ENCODE measurements at places on chromosomes 7 and 10.

- DNase-seq: peak; percentile 48
Observed at GRCh38 chr10:44627591-44628354, 242.9 kb upstream of the CXCL12 start.

- DNase-seq: peak; percentile 82
Observed at GRCh38 chr10:97497572-97498075, 598 bp downstream of the MMS19 start.

DNA sequence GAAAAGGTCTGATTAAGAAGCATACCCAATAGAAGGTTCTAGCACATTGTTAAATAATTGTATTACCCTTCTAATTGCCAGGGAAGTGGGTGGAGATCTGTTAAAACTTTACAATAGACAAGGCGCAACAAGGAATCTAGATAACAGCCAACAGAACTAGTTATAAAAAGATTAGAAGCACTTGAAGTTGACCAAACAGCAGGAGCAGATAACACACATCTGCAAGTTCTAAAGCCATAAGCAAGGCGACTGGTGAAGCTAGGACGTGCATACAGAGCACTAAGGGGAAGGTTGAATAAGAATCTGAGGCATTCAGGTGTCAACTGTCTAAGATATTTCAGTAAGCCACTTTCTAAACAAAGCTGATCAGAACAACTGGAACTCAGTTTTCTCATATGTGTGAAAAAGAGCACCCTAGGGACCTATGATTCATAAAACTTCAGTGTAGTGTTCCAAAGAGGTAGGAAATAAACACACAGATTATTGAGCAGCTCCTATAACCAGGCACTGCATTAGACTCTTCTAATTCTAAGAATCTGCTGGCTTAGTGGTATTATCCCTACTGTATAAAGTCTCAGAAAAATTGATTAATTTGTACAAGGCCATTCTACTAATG, 111.2 kb downstream of the SAMD9 start:
- no peak for DNase-seq

DNA sequence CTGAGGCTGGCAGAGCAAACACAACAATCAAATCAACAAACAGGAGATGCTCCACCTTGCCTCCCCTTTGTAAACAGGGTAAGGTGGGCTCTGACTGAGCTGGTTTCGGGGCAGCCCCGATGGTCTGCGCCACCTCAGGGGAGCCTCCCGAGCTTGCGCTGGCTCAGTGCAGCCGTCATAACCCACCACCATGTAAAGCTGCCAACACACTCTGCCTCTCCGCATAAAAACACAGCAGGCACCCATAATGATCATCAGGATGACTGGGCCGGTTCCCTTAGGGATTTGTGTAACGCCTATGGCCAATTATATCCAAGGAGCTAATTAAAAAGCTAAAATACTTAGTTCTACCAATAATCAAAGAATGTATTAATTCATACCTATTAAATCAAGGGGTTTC, 124.5 kb downstream of the PRPF18 start:
- DNase-seq: no peak

DNA sequence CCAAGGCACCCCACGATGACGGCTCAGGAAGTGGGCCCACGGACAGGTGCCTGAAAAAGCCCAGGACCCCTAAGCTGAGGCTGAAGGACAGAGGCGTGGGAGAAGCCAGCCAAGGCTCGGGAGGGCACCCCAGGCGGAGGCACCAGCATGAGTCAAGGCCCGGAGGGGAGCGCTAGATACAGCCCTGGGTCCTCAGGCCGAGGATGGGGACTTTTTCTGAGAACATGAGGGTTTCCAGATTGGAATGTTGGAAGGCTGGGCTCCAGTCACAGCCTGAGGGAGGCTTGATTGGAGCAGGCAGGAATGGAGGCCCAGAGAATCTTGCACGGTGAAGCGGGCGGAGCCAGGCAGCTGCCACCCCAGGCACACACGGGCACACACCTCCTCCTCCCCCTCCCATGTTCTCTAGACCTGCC, 19.0 kb upstream of the ELFN1 start:
- DNase-seq: no peak

DNA sequence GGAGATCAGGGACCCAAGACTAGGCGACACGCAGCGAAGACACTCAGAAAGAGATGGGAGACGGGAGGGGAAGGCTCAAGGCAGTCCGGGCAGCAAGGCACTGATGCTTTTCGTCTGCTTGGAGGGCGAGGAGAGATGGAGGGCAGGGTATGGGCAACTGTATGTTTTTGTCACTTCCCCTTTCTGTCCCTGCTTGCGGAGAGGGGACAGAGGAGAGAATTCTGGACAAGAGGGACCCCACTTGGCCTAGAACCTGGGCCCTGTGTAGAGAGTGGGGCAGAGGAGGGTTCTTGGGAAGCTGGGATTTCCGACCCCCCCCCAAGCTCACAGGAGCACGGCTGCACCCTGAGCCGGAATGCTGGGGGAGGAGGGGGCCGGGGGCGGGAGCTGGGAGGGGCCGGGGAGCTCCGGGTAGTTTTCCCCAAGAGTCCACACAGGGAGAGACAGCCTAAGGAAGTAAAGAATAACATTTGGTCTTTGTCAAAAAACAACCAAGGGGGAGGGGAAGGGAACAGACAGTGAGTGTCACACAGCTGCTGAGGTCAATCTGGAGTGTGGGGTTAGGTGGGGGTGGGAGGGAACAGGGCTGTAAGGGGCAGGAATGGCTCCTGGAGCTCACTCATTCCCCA, 1.8 kb downstream of the LRCH4 start:
- DNase-seq: no peak
